ENCODE measurements at places on chromosomes 2 and 18.

GRCh38 chr2:218369330-218369729, 12.7 kb downstream of the CATIP start:
- no peak for DNase-seq

DNA sequence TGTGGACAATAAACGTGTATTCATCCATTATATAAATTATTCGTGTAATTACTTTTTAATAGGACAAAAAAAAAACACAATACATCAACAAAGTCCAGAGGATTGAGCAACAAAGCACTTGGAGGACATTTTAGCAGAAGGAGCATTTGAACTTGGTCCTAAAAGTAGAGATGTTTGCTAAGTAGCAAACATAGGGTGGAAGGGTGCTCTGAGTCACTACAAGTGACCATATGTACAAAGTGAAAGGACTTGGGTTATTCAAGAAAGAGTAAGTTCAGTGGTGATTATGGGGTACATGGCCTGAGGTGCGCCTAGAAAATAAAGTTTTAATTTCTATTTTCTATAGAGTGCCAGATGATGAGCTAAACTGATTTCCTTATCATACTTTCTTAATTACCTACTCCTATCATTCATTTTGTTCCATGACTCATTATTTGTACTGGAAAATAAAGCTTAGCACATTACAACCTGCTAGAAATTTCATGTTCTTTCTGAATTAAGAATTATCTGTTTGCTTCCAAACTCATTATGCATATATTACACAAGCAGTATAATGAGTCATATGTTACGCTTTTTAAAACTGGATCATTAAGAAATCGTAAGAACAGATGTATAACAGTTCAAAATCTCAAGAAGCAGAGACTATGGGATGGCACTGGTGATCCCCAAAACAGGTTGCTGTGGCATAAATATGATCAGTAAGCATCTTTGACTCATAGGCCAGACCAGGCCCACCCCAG, 13.1 kb upstream of the PPP1R1C start:
- DNase-seq = no peak

DNA sequence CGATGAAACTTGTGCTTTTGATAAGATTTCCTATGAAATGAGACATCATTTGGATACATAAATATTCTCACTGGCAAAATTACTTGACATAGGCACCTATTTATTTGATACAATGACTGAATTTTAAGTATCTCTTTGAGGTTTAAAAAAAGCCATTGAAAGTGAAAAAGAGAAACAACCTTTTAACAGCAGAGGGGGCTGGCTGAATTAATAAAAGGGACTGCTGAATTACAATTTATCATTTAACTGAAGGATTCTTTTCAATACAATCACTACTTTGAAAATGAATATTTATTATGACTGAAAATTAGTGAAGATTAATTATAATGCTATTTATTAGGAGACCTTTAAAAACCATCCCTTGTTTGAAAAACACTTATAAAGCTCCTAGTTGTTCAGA, 335.3 kb downstream of the DLGAP1 start:
- no peak for DNase-seq

GRCh38 chr18:4605212-4605611, 150.1 kb upstream of the DLGAP1 start:
- no peak for DNase-seq
